Left lobe of liver (tissue), 2 donors: ENCODE measurements at places on chromosomes 6 and 20. TPM values are rescaled to one million over a fixed set of nuclear protein-coding genes. Genes with fewer than 3 reads are reported as not detected.

DNA sequence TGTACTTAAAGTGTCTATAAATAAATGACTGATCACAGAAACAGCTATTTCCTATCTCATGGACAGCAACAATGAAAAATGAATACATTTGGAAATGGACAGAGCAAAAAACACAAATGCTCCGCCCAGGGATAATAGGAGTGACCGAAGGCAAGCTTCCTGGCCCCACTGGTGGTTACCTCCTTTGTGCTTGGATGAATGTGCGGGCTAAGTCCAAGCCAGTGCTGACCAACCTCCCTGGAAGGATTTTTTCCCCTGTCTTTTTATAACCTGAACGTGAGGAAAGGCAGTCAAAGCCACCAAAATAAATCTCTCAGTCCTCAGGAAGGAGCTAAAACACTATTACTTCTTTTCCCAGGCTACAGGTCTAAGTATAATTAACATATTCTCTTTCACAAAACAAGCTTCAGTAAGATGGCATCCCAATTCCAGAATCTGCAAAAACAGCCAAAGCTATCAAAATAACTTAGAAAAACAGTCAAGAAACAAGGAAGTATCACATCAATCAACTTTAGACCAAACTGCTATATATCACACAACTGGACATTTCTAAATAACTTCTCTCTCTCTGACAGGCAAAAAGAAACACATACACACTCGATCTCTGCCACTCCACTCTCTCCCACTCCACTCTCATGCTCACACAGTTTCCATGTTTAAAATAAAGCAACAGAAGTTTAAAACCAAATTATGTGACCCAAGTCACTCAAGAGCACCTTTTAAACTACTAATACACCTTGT, 10.0 kb downstream of the KIF16B start:
- no peak for DNase-seq

Gene AIF1
- total RNA-seq, result 7.2 TPM

GRCh38 chr20:24619212-24619611, 149.8 kb downstream of the SYNDIG1 start:
- DNase-seq, result no peak

DNA sequence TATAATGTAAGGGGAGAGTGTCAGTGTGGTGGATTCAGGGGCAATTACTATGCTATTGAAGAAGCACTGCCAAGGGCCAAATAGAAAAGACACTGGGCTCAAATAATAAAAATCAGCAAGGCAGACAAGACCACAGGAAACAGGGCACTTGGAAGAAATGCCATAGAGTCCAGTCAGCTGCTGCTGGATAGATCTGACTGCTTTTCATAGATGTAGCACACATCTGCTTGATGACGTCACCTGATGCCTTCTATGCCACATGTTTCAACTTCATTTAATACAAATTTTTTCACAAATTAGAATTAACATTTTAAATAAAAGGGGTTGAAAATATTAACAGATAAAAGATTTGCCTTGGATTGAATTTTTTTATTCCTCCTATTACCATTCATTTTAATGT, 23.9 kb upstream of the AHI1 start:
- no peak for DNase-seq

Gene EPHA7
- total RNA-seq, result 0.10 TPM

- no peak for DNase-seq
Observed at GRCh38 chr20:59322081-59322480, 21.7 kb downstream of the EDN3 start.

Gene KCNK15
- total RNA-seq, result 0.20 TPM

DNA sequence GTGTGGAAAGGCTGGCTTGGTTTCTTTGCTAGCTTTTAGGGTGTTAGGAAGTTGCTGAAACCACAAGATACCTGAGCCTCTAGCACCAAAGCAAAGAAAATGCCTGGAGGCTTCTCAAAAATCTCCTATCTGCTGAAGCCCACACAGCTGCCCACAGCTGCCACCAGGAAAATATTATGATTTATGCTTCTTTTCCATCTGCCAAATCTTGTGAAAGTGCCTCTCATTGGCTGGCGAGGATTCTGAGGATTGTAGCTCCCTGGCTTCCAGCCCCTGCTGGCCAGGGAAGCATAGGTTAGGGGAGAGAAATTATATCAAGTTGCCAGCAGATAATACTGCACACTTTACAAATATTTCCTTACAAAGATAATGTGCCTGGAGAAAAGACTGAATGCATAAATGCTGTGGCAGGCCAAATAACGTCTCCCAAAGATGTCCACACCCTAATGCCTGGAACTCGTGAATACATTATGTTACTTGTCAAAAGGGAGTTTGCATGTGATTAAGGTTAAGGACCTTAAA, 98.4 kb downstream of the MRPL14 start:
- no peak for DNase-seq

DNA sequence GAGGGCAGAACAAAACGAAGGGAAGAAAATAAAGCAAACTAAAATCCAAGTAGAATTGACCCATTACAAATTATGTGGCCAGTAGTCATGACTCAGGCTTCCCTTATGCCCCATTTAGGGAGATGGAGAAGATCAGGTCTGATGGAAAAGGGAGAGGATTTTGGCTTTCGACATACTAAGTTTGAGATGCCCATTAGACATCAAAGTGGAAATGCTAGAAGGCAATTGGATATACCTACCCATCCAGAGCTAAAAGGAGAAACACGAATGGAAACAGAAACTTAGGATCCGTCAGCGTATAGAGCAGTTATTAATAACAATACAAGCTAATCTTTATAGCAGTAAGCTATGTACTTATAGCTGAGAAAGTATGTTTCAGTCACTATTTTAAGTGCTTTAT, 4.8 kb downstream of the TRPC4AP start:
- DNase-seq, result no peak

DNA sequence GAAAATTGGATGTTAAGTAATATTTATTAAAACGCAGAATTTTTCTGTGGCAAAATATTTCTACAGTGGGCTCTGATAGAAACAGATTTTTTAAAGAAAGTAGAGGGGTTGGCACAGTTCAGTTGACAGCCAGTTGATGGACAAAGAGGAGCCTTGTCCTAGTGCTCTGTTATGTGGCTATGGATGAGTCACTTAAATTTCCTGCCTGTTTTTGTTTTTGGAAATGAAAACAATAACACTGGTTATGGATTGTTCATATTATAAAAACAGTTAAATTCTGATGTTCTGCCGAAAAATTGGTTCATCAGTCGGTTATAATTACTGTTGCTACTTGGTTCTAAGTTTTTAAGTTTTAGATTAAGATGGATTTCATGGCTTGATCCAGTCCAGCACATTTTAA, 42.8 kb downstream of the MYO6 start:
- DNase-seq, result no peak

Gene GRIK2
- total RNA-seq, result 0.10 TPM

DNA sequence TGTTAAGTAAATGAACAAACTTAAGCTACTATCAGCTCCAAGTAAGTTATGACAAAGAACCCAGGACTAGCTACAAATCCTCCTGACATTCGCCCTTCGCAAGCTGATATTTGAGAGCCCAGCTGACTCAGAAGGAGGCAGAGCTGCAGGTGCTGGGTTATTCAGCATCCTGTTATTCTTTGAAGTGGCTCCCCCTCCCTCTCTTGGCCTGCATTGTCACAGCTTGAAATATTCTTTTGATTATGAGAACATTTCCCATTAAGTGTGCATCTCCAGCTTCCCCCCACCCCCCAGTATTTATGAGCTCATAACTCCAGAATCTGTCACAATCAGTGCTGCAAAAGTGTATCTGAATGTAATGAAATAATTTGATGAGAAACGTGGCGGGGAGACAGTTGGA, 78.8 kb upstream of the RALY start:
- DNase-seq, result no peak

- DNase-seq, result peak; percentile 82
Observed at GRCh38 chr6:14804785-14805210, 441.1 kb upstream of the JARID2 start.

DNA sequence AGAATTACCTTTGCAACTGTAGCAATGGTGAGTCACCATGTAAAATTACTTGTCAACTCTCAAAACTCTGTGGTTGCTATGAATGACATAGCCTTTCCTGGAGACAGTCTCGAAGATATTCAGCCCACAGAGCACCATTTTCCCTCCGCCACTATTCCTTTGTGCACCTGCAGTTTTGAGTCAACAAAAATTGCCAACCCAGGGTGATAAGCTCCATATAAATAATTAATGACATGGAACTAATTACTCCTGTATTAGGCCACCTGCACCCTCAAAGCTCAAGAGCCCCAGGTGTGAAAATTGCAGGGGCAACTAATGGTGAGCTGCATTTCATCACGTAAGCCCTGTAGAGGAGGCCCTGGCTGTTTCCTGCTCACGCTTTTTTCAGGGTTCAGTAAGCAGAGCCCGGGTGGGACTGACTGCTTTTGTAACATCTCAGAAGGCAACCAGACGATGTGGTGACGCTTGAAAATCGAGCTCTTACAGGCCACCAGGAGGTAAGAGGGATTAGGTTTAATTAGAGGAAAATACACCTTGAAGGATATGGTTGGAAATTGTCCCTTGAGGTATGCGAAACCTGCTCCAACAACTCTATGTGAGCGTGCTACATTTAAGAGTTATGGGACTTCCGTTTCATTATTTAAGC, 70.8 kb downstream of the BMP2 start:
- DNase-seq, result no peak

DNA sequence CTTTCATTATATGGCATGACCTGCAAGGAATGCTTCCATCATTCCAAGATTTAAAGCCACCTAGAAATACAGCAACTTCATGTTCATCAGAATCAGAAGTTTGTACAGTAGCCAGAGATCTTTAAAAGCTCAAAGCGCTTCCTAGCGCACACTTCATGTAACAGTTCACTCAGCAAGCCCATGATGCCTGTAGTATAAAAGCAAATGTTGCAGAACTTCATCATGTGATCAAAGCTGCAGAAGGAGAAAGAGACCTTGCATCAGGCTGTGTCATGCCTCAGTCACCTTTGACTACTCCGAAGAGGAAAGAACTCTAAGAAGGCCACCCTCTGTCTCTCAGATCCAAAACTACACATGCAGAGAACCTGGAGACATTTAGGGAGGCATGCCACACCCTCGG, 78.5 kb downstream of the AGPAT4 start:
- DNase-seq, result no peak

- no peak for DNase-seq
Observed at GRCh38 chr6:40946738-40947301, 92.2 kb downstream of the UNC5CL start.

Gene SEL1L2
- total RNA-seq, result not detected

DNA sequence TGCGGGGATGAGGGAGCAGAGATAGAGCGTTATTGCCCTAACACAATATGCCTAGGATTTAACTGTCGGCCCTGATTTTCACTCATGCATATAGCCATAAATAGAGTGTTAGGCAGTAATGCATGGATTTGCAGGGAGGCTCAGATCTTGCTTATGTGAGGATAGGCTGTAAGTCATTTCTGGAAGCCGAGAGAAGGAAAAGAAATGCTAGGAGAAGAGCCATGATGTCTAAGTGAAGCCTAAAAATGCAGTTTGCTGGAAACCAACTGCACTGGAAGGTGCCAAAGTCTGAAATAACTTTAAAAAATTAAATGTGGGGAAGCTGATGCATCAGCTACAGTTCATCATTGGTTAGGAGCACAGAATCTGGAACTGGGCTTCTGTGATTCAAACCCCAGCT, 54.3 kb downstream of the ADTRP start:
- DNase-seq, result no peak

DNA sequence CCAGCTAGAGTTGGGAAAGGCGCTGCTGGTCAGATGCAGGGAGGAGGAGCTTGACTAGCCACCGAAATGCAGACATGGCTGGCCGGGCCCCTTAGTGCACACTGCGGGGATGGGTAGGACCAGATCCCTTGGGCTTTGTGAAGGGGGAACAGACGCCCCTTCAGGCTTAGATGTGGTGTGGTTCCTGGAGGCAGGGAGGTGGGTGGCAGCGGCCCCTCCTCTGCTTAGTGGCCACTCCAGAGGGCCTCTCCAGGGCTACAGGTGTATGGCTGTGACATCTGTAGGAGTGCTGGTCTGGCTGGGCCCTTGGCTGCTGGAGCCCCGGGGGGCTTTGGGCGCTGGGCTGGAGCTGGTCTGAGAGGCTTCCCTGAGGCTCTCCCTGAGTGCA, 5.9 kb downstream of the CCND3 start:
- DNase-seq, result no peak

Gene PPP1R16B
- total RNA-seq, result 1.7 TPM

Gene OR2H1
- not detected for total RNA-seq

GRCh38 chr20:50588034-50588736, 78.0 kb downstream of the PTPN1 start:
- peak; percentile 81 for DNase-seq

- no peak for DNase-seq
Observed at GRCh38 chr20:51195419-51195901, 172.6 kb upstream of the KCNG1 start.

- no peak for DNase-seq
Observed at GRCh38 chr6:36755435-36756348, 58.1 kb downstream of the RAB44 start.

DNA sequence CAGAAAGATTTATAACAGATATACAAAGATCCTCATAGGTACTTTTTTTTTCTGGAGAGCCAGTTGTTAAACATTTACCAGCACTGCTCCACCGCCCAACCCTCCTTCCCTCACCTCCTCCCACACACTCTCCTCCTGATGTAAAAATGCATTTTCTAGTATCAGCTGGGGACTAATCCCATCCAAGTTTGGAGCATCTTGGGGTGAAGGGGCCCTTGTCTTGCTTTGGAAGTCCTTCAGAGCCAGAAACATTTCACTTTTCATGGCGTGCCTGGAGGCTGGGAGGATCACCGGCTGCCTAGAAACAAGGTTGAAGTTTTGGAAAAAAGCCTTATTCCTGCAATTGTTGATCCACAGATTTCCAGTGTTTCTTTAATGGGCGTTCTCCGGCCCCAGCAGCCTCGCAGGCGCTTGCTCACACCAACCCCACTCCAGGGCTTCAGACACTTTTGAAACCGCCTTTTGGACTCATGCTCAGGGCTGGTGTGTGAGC, 165.1 kb upstream of the AFDN start:
- no peak for DNase-seq

- DNase-seq, result no peak
Observed at GRCh38 chr6:27668442-27669294, 195.8 kb upstream of the ZNF184 start.
